Activated T-cell treated with anti-CD3 and anti-CD28 coated beads, Interleukin-2, amount 50 U/mL, for 72 hours (primary cell): ENCODE measurements at places on chromosomes 2 and 18. TPM values are rescaled to one million over a fixed set of nuclear protein-coding genes. Genes with fewer than 3 reads are reported as not detected.

LOXL3 gene
- total RNA-seq = 3.1 TPM

- H3K36me3 ChIP-seq = no peaks in the 10 kb centered on the region
- DNase-seq = no peak
- H3K27me3 ChIP-seq = peaks cover 21% of the 10 kb centered on the region
- peaks cover 12% of the 10 kb centered on the region for H3K4me1 ChIP-seq
Observed at GRCh38 chr18:55420665-55421307, 167.2 kb downstream of the TCF4 start.

GRCh38 chr18:79395761-79396404 lies at the start of gene NFATC1:
Gene NFATC1 (plus strand): TSS chr18:79395930. CDS start chr18:79396225, 295 bp downstream.
- peaks cover 29% of the 10 kb centered on the region for H3K4me1 ChIP-seq
- peaks cover 4% of the 10 kb centered on the region for H3K27me3 ChIP-seq
- DNase-seq = peak; percentile 89
- peak within 1 kb of the TSS; percentile 97 for H3K4me3 ChIP-seq
- H3K36me3 ChIP-seq = peaks cover 5% of the 10 kb centered on the region

GRCh38 chr2:158931572-158931971 lies 36.9 kb upstream of the TANC1 start:
- no peaks in the 10 kb centered on the region for H3K27me3 ChIP-seq
- H3K4me1 ChIP-seq = no peaks in the 10 kb centered on the region
- no peaks in the 10 kb centered on the region for H3K36me3 ChIP-seq
- no peak overlapping the region for H3K27ac ChIP-seq
- DNase-seq = no peak
- H3K4me3 ChIP-seq = no peak overlapping the region

GRCh38 chr2:221676566-221677172 lies 104.6 kb upstream of the EPHA4 start:
- H3K36me3 ChIP-seq = no peaks in the 10 kb centered on the region
- H3K4me3 ChIP-seq = no peak overlapping the region
- DNase-seq = no peak

THOC1 gene
- total RNA-seq = 111 TPM

SERPINB2 gene
- total RNA-seq = not detected

DNA sequence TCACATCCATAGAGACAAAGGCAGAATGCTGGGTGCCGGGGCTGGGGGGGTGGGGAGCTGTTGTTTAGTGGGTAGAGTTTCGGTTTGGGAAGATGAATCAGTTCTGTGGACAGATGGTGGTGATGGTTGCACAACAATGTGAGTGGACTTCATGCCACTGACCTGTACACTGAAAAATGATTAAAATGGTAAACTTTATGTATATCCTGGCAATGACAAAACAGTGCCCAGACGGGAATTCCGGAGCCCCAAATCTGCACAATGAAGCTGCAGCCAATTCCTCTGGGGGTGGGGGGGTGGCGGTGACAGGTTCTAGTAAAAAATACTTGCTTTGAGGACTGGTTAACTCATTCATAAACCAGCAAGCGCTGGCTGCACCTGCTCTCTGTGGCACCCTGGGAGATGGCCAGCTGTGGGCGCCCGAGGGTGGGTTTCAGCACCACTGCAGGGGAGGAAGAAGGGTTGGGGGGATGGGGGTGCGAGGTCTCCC lies 81.8 kb upstream of the HPCAL1 start:
- no peak for DNase-seq
- H3K36me3 ChIP-seq = no peaks in the 10 kb centered on the region
- no peaks in the 10 kb centered on the region for H3K27me3 ChIP-seq

EFHD1 gene
- total RNA-seq = 1.0 TPM

- no peak overlapping the region for H3K4me3 ChIP-seq
- H3K27ac ChIP-seq = no peak overlapping the region
- no peak for DNase-seq
Observed at GRCh38 chr2:21431078-21431477, 307.3 kb downstream of the TDRD15 start.

DNA sequence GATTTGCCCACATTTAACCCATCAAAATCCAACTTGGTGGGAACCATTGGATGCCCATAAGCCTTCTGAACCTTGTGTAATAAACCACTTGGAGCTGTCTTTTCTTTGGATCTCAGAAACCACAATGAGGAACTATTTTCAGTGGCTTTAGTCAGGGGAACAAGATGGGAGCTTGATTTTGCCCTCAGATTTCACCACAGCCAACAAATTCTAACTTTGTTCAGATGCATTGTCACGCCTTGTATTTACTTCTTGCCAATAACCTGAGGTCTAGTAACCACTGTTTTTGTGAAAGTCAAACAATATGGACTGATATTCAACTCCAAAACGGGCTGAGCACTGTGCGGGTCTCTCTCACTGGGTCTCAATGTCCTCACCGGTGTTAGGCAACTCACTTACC lies 508.2 kb downstream of the TNS1 start:
- H3K4me3 ChIP-seq = no peak overlapping the region
- no peak overlapping the region for H3K27ac ChIP-seq
- no peaks in the 10 kb centered on the region for H3K4me1 ChIP-seq
- H3K27me3 ChIP-seq = peaks cover 7% of the 10 kb centered on the region
- no peaks in the 10 kb centered on the region for H3K36me3 ChIP-seq

DNA sequence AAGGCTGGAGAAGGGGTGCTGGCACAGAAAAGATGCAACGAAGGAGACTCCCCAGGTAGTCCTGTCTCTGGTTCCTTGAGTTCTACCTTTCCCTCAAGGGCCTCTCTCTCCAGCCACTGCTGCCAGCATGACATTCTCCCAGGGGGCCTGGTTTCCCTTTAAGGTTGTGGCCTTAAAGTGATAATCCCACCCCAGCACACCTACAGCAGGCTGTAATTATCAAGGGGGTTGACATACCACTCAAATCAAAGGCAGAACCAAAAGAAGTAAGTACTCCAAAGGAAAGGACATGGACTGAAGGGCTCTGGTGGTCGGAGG lies 127.4 kb upstream of the MSH6 start:
- H3K27ac ChIP-seq = no peak overlapping the region
- H3K4me1 ChIP-seq = no peaks in the 10 kb centered on the region
- no peaks in the 10 kb centered on the region for H3K27me3 ChIP-seq
- no peak overlapping the region for H3K4me3 ChIP-seq
- H3K36me3 ChIP-seq = no peaks in the 10 kb centered on the region
- no peak for DNase-seq

TMEM127 gene
- 23.2 TPM for total RNA-seq
